ENCODE measurements at places on chromosomes 2 and 18.

GRCh38 chr2:135187270-135187669, 135.2 kb downstream of the RAB3GAP1 start:
- no peak for DNase-seq

- DNase-seq: no peak
These were observed 10.6 kb upstream of the CEP68 start for GRCh38 chr2:65045651-65046050.

GRCh38 chr18:62329691-62330454, 4.8 kb downstream of the TNFRSF11A start:
- peak; percentile 22 for DNase-seq

DNA sequence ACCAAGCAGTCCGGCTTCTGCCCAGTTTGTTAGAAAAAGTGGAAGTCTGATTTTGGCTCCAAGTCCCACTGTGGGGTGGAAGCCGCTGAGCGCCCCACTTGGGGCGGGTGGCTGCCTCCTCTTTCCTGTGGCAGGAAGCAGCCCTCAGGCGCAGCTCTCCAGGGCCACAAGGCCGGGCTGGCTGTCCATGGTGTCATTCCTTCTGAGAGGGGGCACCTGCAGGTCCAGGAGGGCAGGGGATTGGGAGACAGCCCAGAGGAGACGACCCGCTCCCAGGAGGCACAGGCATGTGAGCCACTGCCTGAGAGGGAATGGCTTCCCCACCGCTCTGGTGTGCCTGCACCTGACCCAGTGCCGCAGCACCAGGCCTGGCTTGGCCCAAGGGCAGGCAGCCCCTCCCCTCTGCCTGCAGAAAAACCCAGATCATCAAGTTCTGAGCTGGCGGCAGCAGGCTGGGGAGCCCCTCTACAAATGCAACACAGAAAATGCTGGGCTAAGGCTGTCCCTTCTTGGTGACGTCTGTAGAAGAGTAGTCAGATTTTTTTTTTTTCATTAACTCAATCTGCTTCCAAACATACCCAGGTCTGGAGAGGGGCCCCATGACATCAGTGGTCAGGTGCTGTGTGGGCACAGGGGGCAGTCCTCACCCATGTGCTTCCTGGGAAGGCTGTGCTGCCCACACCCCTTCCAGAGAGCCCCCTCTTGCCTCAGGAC, 38.4 kb downstream of the HS6ST1 start:
- no peak for DNase-seq

GRCh38 chr18:51164342-51164741, 33.1 kb downstream of the MEX3C start:
- DNase-seq: no peak

- DNase-seq: peak; percentile 43
These were observed 514 bp downstream of the BCL2L11 start for GRCh38 chr2:111121028-111121827.

DNA sequence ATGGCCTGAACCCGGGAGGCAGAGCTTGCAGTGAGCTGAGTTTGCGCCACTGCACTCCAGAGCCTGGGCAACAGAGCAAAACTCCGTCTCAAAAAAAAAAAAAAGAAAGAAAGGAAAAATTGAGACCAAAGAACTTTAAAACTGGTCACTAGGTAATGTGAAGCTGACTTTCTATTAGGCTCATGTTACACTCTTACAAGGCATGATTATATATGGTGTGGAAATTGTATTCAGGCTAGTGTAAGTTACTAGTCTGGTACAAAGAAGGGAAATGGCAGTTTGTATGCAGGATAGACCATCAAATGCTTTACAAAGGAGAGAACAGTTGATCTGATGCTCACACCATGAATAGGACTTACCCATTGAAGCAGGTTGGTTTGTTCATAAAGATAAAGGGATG, 35.4 kb upstream of the ARMC9 start:
- no peak for DNase-seq

DNA sequence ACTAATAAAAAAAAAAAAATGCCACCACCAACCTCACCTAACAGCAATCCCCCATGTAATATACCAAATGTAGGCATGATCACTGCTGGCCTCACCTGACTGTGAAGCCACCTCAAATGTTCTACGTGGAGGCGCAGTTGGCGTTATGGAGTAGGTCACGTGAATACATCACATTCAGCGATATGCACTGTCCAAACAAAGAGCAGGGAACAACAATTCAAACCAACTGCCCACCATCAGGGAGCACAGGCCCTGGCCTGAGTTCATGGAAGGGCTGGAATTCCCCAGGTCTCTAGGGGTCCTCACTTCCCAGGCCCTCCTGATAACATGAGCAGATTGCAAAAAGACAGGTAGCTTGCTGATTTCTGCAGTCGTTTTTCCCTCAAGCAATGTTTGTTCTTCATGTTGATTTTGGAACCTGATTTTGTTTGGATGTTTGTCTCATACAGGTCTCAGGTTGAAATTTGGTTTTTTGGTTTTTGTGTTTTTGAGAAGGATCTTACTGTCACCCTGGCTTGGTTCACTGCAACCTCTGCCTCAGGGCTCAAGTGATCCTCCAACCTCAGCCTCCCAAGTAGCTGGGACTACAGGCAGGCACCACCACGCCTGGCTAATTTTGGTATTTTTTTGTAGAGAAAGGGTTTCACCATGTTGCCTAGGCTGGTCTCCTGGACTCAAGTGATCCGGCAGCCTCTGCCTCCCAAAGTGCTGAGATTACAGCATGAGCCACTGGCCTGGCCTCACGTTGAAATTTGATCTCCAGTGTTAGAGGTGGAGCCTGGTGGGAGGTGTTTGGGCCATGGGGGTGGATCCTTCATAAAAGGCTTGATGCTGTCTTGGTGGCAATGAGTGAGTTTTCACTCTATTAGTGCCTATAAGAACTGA, 15.5 kb downstream of the TBC1D8 start:
- no peak for DNase-seq

DNA sequence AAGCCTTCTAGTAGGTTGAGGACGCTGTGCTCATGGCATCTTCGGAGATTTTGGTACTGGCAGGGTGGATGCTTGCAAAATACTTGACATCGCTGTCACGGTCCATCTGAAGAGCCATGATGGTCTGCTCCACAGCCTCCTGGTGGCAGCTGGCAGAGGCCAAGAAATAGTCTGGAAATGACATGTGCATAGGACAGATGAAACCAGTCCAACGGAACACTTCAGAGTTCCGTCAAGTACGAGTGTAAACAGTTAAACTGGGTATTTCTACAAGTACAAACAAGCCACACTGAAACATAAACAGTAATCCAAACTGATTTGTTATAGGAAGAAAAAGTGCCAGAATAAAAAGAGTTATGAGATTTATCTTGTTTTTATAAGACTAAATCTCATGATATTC, 66.6 kb downstream of the PPP4R1 start:
- DNase-seq: no peak

DNA sequence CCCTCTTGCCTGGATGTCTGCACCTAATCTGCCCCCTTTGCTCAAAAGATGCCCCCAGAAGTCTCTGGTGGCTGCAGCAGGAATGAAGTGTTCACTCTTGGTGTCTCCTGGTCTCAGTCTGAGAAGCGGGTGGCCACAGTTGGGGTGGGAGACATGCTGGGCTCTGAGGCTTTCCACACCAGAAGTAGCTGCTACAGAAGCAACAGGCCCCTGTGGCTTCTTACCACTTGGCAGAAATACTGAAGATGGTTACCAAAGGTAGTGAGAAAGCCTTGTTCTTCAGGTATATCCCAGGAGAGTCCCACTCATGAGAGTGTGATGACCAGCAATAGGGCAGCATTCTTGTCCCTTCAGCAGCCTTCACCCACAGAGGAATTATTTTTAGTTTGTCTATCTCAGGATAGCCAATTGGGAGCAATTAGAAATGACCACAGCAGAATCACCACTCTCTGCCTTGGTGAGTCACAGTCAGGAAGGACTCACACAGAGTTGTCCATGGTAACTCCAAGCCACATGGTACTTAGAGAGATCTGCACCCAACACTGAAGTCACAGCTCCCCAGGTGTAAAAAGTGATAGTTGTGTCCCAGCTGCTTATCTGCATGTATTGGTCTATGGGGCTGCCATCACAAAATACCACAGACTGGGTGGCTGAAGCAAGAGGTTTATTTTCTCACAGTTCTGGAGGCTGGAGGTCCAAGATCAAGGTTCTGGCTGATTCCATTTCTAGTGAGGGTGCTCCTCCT, 169.8 kb upstream of the ID2 start:
- no peak for DNase-seq

DNA sequence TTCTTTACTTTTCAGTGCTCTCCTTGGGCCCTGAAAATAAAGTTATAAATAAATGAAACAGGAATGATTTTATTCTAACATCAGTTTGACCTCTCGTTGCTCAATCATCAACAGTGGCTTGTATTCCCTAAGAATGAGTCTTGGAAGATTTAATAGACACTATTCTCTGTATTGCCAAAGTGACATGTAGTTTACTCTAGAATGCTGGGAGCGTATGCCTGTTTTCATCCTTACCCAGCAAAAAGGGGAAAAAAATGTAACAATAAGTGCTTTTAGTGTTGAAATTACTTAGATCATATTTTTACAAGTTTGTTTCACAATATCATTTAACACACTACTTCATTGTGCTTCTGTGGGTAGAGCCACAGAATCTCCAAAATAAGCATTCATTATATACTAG, 240.6 kb upstream of the CWC22 start:
- DNase-seq: no peak

DNA sequence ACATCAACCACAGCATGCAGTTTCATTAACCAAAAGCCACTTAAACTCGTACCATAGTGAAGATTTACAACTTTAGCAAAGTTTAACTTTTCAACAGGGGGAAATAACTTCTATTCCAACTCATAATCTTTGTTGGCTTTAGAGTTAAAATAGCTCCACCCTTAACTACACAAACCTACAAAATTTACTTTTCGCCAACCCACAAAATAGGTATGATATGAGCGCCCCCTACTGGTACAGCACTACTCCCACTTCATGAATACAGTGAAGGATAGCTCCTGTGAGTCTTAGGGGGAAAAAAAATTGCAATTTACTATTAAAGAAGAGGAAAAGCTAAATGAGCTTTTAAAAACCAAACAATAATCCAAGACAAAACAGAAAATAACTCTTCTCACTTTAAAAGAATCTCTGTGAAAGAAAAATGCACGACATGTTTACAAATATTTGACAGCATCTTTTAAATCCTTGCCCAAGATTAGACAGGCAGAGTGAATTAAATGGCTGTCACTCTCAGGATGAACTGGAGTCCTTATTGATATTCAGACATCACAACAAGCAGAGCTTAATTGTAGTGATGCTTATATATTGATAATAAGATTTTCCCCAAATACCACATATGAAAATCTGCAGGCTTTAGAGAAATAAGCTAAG, 32.2 kb downstream of the TMEFF2 start:
- peak; percentile 69 for DNase-seq

DNA sequence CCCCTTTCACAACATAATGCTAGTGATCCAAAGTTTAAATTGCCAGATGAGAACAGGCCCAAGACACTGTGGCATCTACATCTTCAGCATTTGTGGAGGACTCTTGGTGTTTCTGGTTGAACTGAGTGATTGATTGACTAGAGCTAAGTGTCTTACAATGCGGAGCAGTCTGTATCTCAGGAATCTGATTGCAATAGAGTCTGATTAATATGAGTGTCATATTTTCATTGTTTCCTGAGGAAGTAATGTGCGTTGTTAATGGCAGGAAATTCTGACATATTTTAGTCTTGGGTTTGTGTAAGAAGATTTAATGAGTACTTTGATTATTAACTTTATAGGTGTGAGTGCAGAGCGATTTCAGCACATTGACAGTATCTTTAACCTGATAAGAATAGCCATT, 82.0 kb upstream of the PROKR1 start:
- no peak for DNase-seq

DNA sequence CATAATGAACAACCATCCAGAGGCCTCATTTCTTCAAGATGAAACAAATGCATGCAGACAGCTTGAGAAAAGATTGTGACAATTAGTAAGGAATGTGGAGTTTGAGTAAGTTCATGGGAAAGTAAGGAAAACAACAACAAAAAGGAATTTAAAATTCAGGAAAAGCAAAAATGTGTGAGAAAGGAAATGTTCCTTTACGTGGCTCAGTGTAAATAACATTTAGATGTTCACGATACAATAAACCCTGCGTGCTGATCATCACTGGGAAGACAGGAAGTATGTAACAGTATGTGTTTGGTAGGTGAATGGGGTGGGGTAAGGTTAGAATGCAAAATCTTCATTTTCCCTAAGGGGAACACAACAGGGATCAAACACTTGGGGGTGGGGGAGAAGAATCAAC, 72.7 kb downstream of the TRIP12 start:
- no peak for DNase-seq

- no peak for DNase-seq
These were observed 88.4 kb downstream of the NYAP2 start for GRCh38 chr2:225487878-225488416.

DNA sequence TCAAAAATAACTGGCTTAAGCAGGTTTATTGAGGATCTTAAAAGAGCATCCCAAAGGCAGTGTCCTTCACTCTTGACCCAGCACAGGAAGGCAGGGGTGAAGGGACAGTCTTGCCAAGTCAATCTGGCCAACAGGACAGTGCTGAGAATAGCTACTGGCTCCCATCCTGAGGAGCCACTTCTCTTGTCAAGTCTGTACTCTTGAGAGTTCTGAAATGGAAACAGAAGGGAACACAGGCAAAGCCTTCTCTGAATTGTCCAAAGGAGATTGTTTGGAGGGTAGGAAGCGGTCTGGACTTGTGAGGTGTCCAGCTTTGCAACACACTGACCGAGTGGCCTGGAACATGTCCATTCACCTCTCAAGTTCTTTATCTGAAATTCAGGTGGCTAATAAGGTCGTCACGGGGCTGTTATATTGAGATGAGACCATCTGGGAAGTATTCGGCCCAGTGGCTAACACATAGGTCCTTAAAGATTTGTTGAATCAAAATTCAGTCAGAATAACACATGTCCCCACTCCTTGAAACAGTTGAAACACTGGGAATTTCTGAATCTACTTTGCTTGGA, 99.5 kb upstream of the FHL2 start:
- no peak for DNase-seq

- no peak for DNase-seq
These were observed 64.4 kb downstream of the INPP5D start for GRCh38 chr2:233124421-233125080.

- no peak for DNase-seq
These were observed 86.6 kb downstream of the TMEM182 start for GRCh38 chr2:102848366-102848839.

DNA sequence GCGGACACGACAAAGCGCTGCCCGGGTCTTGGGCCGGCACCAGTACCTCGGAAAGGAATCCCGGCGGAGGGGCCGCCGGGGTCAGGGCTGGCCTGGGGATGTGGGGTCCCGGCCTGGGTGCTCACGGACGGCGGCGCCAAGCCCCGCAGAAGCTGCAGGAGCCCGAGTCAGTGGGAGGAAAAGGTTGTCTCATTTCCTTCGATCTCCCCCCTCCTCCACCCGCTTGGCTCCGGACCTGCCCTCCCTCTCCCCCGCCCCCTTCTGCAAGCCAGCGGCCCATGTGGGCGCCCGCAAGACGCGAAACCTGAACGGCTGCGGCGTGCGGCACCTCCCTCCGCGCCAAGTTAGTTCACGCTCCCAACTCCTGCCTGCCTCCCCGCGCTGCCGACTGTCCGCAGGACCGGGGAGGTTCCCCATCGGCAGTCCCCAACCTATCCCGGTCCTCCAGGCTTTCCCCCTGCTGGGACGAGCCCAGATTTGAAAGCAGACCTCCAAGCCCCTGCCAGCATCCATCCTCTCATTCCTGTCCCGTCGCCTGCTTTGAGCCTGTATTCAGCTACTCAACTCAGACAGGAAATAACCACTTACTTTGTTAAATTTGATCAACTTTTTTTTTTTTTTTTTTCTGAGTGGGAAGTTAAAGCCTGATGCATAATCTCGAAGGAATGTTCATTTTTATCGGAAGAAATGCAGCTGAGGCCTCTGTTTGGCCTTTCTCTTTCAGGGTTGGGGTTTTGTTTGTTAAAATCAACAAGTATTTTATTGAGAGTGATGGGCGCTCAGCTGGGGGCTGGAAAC, at the start of gene EVA1A:
EVA1A (minus strand) TSS at position 172 of the 798 bp plus-strand sequence. CDS start 42,799 bp downstream, outside the sequence.
- DNase-seq: no peak
